ENCODE measurements at places on chromosomes 7 and 10.

DNA sequence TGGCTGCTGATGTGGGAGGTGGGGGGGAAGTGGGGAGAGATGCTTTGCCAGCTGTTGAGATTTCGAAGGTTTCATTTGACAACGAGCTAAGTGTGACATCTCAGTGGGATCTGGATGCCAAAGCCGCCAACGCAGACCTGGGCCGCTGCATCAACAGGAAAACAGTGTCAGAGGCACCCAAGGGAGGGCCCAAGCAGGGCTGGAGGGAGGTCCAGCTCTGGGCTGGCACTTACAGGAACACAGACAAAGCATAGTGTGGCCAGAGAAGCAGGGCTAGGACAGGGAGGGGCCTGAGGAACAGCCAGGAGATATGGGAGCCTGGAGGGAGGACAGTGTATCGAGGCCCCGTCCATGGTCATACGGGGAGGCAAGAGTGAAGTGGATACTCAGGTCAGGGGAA lies 73.1 kb downstream of the GTF2IRD1 start:
- DNase-seq: no peak
- peaks cover 6% of the 10 kb centered on the region for H3K4me1 ChIP-seq
- peaks cover 56% of the 10 kb centered on the region for H3K36me3 ChIP-seq
- no peaks in the 10 kb centered on the region for H3K27me3 ChIP-seq
- no peak overlapping the region for H3K4me3 ChIP-seq

GRCh38 chr10:96856317-96856716 lies 24.2 kb downstream of the LCOR start:
- no peak overlapping the region for H3K4me3 ChIP-seq
- no peak for DNase-seq
- H3K36me3 ChIP-seq: peaks cover 5% of the 10 kb centered on the region
- H3K4me1 ChIP-seq: peaks cover 7% of the 10 kb centered on the region

GRCh38 chr7:102413091-102413490 lies 16.9 kb downstream of the PRKRIP1 start:
- peaks cover 56% of the 10 kb centered on the region for H3K36me3 ChIP-seq
- no peak overlapping the region for H3K27ac ChIP-seq
- DNase-seq: no peak
- H3K4me3 ChIP-seq: no peak overlapping the region
- no peaks in the 10 kb centered on the region for H3K4me1 ChIP-seq

- no peak for DNase-seq
- H3K27me3 ChIP-seq: no peaks in the 10 kb centered on the region
- H3K36me3 ChIP-seq: no peaks in the 10 kb centered on the region
- no peak overlapping the region for H3K4me3 ChIP-seq
These were observed 223.9 kb upstream of the PPP2R2D start for GRCh38 chr10:131676800-131677421.

DNA sequence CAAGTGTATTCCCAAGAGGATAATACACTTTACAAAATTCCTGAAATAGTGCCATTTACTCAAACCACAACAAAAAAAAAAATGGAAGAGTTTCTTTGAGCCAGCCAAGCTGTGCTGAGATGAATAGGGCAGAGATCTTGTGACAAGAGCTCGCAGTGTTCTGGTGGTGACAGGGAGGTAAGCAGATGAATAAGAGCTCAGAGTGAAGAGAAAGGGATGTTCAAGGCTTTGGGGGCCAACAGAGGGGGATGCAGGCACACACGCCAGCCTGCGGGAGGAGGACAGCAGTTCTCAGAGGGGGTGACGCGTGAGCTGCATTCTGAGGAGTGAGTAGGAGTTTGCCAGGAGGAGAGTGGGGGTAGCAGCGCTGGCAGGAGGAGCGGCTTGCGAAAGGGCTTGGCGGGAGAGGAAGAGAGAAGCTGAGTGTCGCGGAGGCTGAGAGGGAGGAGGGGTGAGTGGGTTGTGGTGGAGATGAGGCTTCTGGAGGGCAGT lies 194.4 kb upstream of the IMMP2L start:
- H3K27me3 ChIP-seq: no peaks in the 10 kb centered on the region
- no peak overlapping the region for H3K4me3 ChIP-seq
- no peaks in the 10 kb centered on the region for H3K4me1 ChIP-seq
- no peak for DNase-seq

DNA sequence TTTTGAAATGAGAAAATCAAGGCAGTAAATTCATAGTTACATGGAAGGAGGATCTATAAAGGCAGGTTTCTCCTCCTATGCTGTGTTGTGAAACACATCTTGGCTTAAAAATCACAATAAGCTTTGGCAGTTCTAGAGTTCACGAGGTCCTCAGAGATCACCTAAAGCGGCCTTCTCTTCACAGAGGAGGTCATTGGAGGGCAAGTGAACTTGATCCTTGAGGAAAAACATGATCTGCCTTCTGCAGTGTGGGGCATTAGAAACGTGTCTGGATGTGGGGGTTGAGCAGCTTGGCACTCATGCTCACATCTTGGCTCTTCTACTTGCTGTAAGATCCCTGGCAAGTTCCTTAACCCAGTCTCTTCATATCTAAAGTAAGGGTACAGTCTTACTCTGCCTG lies 96.1 kb upstream of the BMPER start:
- no peak overlapping the region for H3K4me3 ChIP-seq
- DNase-seq: no peak
- H3K27ac ChIP-seq: peak overlapping the region; percentile 86
- H3K36me3 ChIP-seq: no peaks in the 10 kb centered on the region

DNA sequence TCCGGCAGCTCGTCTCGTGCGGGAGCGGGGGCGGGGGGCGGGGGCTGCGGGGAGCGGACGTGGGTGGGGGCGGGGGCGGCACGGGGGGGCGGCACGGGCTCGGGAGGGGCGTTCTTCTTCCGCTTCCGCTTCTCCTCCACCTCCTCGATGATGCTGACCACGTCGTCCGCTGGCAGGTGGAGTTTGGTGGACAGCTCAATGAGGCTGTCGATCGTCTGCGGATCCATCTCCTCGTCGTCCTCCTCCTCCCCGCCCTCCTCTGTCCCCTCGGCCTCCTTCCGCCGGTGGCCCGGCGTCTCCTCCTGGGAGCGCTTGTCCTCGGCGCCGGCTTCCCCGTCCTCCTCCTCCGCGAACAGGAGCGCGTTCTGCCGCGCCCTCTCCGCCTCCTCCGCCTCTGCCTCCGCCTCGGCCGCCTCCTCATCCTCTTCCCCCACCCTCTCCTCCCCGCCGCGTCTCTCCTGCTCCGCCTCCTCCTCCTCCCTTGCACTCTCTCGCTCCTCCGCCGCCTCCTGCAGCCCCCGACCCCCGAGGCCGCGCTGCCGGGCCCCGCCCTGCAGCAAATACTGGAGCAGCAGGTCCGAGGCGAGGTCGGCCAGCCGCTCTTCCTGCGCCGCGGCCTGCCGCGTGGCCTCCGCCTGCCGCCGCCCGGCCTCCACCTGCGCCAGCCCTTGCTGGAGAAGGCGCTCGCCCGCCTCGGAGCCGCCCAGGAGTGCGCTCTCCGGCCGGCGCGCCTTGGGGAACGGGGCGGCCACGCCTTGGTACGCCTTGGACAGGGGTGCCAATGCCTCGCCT lies 1.9 kb downstream of the VGF start:
- DNase-seq: no peak
- peaks cover 25% of the 10 kb centered on the region for H3K27me3 ChIP-seq
- H3K36me3 ChIP-seq: peaks cover 27% of the 10 kb centered on the region
- peaks cover 14% of the 10 kb centered on the region for H3K4me1 ChIP-seq
- peak overlapping the region; percentile 66 for H3K27ac ChIP-seq

- H3K27ac ChIP-seq: no peak overlapping the region
- DNase-seq: no peak
- no peaks in the 10 kb centered on the region for H3K4me1 ChIP-seq
- H3K4me3 ChIP-seq: no peak overlapping the region
- H3K27me3 ChIP-seq: no peaks in the 10 kb centered on the region
These were observed 146.3 kb downstream of the OTUD1 start for GRCh38 chr10:23585186-23585585.

DNA sequence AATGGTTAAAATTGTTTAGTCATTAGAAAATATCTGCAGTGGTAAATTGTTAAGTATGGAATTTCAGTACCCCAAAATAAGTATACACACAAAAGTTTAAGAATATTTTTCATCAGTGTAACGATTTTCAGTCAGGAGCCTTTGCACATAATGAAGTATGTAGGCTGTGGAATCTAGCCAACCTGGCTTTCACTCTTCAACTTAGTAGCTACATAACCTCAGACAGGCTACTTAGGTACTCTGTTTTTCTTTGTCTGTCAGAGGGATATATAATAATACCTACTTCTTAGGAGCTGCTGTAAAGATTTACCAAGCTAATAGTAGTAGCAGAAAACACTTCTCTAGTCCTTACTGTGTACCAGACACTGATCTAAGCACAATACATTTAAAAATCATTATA lies 137.5 kb downstream of the ZEB1 start:
- no peaks in the 10 kb centered on the region for H3K36me3 ChIP-seq
- DNase-seq: no peak
- no peak overlapping the region for H3K27ac ChIP-seq
- no peak overlapping the region for H3K4me3 ChIP-seq

DNA sequence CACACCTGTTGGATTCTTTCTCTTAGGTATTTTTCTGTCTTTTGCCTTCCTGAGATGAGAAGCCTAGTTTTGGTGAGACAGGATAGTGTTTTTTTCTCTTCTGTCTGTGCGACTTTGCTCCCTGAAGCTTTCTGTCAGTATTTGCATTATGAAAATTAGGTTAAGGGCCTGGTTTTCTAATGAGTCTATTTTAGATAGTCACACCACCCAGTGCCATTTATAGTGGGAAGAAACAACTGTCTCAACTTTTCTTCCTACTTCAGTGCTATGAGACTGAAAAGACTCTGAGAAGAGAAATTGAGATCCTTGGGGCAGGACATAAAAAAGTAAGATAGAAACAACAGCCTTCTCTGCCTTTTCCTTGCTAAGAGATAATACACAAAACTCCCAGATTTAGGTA lies 53.6 kb downstream of the MINPP1 start:
- no peak overlapping the region for H3K27ac ChIP-seq
- H3K4me1 ChIP-seq: peaks cover 2% of the 10 kb centered on the region
- no peaks in the 10 kb centered on the region for H3K27me3 ChIP-seq

DNA sequence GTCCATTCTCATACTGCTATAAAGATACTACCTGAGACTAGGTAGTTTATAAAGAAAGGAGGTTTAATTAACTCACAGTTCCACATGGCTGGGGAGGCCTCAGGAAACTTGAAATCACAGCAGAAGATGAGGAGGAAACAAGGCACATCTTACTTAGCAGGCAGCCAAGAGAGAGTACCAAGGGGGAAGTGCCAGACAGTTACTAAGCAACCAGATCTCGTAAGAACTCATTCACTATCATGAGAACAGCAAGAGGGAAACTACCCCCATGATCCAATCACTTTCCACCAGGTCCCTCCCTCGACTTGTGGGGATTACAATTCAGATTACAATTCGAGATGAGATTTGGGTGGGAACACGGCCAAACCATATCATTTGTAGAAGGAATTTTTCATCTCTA lies 36.3 kb downstream of the NHLRC2 start:
- H3K36me3 ChIP-seq: peaks cover 27% of the 10 kb centered on the region
- H3K4me1 ChIP-seq: peaks cover 12% of the 10 kb centered on the region
- DNase-seq: no peak
- no peaks in the 10 kb centered on the region for H3K27me3 ChIP-seq
- H3K4me3 ChIP-seq: no peak overlapping the region

GRCh38 chr10:35959252-35959651 lies 317.2 kb upstream of the FZD8 start:
- no peaks in the 10 kb centered on the region for H3K27me3 ChIP-seq
- H3K4me1 ChIP-seq: no peaks in the 10 kb centered on the region
- no peak for DNase-seq
- no peaks in the 10 kb centered on the region for H3K36me3 ChIP-seq
- no peak overlapping the region for H3K4me3 ChIP-seq

DNA sequence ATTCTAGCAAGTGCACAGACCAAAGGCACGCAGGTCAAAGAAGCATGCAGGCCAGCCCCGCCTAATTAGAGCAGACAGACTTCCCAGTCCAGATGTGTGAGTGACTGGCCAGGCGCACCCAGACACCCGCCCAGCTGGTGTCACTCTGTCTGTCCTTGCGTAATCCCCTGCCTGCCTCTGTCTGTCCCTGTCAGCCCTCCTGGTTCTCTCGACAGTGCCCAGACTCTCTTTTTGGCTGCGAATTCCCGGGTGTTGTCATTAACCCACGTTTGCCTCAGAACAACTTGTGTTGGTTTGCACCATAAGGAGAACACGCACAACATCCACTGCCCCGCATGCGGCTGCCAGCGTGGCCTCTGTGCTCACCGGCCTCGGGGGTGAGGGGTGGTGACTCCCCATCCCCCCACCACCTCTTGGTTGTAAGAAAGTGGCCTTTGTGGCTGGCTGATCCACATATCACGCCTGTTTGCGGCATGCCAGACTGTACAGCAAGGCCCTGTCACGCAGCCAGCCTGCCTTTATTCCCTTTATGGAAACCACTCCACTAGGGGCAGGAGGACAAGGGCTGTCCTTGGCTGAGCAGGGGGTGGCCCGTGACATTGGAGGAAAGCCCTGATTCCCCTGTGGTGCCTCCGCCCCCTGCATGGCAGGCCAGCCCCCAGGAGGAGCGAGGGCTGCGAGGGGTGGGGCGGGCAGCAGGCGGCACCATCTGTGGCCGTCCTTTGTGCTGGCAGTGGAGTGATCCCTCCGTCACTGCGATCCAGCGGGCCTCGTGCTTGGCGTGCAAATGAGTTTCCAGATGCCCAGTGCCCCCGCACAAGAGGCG lies 72.8 kb upstream of the PPIF start:
- no peaks in the 10 kb centered on the region for H3K27me3 ChIP-seq
- no peak for DNase-seq
- H3K27ac ChIP-seq: no peak overlapping the region
- H3K36me3 ChIP-seq: no peaks in the 10 kb centered on the region
- no peaks in the 10 kb centered on the region for H3K4me1 ChIP-seq

DNA sequence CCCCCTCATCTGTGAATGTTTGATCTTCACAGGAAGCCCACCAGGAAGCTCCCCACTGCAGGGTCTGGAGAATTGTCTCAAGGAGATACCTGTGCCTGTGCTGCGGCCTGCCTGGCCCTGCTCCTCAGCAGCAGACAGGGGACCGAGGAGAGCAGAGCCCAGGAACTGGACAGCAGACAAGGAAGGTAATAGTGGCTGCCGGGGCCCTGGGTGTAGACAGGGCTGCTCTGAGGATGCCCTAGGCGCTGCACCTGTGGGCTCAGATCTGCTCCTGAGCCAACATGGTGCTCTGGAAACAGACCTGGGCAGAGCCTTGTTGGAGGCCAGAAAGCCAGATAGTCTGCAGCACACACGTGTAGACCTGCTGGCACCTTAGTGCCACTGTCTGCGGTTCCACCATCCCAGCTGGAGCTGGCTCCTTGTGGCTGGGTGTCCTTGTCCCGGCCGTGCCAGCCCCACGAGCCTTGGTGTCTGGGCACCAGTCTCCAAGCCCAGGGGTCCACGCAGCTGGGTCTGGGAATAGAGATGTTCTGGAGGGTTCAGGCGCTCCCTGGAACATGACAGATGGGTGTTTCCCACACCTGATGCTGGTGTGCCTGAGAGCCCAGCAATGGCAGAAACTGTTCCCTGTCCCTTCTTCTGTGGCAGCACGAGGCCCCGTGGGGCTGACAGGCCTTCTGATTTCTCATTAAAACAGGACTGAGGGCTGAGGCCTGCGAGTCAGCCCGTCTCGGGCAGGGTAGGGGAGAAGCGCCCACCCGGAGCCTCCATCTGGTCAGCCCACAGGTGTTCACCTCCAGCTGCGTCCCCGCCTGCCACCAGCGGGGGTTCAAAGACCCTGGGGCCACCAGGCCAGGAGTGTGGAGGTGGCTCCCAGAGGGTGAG lies 44.7 kb downstream of the ZNF467 start:
- peaks cover under 1% of the 10 kb centered on the region for H3K36me3 ChIP-seq
- DNase-seq: no peak
- H3K4me3 ChIP-seq: no peak overlapping the region
- H3K27ac ChIP-seq: no peak overlapping the region
- no peaks in the 10 kb centered on the region for H3K4me1 ChIP-seq

Data from RWPE2 (cell line).